ENCODE measurements at places on chromosomes 2 and 18. TPM values are rescaled to one million over a fixed set of nuclear protein-coding genes. Genes with fewer than 3 reads are reported as not detected.

GRCh38 chr18:50947899-50948298 lies 19.9 kb upstream of the ELAC1 start:
- DNase-seq: no peak

DNA sequence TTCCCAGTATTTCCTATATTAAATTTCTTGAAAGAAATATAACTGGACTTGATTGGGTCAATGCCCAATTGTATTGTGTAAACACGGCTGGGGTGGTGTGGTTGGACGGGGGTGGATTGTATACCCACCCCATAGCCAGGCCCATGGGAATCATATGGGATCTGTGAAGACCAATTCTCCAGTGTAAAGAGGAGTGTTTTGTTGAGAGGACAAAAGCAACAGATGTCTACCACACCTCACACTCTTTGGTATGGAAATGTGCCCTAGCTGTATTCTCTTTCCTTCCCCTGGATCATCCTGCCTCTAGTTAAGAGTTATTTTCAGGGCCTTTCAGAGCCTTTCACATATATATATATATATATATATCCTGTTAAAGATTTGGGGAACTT lies 57.5 kb upstream of the TGIF1 start:
- DNase-seq: no peak

DNA sequence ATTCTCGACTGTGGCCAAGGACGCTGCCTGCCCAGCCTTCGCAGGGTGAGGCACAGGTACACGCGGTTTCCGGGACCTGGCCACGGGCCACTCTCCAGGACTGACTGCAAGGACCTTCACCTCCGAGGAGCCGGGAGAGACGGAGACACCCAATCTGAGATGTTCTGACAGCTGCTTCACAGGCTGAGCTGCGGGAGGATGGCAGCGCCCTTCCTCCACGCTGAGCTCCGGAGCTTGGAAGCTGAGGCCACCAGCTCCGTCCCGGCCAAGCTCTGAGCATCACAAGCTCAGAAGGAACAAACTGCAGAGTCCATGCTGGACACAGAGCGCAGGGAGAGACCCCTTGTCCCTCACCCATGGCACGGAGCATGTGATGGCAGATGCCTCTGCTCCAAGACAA lies 71.1 kb upstream of the CTDP1 start:
- DNase-seq: no peak

DNA sequence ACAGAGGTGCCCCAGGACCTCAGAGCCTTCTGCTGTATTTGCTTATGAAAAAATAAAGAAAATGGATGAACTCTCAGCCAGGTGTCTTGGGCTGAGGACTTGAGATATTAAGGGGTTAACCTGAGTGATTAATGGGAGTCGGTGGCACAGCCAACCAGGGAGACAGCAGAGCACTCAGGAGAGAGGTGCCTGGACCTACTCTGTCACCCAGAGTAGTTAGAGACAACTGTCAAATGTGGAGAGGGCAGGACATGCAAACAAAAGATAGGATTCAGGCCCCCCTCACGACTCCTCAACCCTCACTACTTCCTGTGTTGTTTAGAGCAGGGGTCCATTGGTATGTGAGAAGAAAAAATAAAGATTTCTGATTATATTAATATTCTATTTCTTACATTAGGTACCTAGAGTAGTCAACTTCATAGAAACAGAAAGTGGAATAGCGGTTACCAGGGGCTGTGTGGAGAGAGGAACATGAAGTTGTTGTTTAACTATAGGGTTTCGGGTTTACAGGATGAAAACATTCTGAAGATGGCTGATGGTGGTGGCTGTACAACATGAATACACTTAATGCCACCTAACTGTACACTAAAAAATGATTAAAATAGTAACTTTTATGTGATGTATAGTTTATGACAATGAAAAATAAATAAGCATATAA lies 28.6 kb upstream of the CETN1 start:
- no peak for DNase-seq

DNA sequence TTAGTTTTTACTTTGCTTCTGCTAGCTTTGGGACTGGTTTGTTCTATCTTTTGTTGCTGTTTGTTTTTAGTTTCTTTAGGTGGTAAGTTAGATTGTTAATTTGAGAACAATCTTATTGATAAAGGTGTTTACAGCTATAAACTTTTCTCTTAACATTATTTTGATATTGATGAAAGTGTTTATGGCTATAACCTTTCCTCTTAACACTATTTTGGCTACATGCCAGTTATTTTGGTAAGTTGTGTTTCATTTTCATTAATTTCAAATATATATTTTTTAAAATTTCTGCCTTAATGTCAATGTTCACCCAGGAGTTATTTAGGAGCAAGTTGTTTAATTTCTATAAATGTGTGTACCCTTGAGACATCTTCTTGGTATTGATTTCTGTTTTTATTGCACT lies 229.6 kb upstream of the SYT4 start:
- DNase-seq: no peak

DNA sequence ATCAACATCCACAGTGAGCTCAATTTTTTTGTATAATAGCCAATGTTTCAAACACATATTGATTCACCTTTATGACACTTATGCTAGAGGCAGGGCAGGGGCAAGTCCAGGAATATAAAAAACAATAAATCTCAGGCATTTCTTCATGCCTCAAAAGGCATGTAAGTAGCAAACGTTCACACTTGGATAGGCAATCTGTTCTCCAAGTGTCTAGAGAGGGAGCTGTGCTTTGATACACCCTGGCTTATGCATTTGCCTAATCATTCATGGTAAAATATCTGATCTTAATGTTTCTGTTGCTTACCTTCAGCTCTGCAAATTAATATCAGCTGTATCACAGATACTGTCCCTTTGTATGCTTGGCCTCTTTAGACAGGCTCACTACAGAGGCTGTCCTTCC lies 464.5 kb upstream of the SETBP1 start:
- no peak for DNase-seq

GRCh38 chr2:100107906-100108647 lies 34.3 kb downstream of the AFF3 start:
- DNase-seq: no peak

- no peak for DNase-seq
These were observed 143.0 kb downstream of the NUP35 start for GRCh38 chr2:183267148-183267827.

- no peak for DNase-seq
These were observed 333.6 kb downstream of the METTL4 start for GRCh38 chr18:2237706-2238105.

- DNase-seq: no peak
These were observed 13.7 kb upstream of the LTBP1 start for GRCh38 chr2:32932825-32933755.

GRCh38 chr2:109168716-109169115 lies 39.7 kb downstream of the SH3RF3 start:
- DNase-seq: no peak

GRCh38 chr2:190762566-190762965 lies 113.7 kb downstream of the NAB1 start:
- no peak for DNase-seq

DNA sequence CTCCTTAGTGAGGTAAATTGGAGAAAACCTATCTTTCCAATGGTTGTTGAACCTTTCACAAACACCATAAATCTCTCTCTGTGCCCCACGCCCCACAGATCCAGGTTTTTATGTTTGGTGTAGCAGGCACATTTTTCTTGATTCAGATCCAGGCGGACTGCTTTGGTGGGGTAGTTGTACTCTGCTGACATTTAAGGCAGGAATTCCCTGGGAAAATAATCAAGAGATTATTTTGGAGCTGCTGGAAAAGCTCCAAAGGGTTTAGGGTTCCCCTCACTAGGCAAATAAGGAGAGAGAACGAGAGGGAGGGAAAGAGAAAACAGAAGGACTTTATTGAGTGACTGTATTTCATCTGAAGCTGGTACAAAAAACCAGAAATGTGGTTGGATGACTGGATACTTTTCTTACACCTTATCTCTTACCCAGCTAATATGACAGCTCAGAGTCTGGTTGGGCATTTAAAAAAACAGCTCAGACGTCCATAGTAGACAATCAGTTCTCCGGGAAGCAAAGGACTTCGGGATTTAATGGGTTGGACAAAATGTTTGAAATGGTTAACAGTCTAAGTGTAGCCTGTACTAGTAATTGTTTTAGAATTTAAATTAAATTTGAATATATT lies 3.6 kb upstream of the AQP4 start:
- no peak for DNase-seq

GRCh38 chr18:31446854-31447253 lies 687 bp upstream of the DSG3 start:
- no peak for DNase-seq

DNA sequence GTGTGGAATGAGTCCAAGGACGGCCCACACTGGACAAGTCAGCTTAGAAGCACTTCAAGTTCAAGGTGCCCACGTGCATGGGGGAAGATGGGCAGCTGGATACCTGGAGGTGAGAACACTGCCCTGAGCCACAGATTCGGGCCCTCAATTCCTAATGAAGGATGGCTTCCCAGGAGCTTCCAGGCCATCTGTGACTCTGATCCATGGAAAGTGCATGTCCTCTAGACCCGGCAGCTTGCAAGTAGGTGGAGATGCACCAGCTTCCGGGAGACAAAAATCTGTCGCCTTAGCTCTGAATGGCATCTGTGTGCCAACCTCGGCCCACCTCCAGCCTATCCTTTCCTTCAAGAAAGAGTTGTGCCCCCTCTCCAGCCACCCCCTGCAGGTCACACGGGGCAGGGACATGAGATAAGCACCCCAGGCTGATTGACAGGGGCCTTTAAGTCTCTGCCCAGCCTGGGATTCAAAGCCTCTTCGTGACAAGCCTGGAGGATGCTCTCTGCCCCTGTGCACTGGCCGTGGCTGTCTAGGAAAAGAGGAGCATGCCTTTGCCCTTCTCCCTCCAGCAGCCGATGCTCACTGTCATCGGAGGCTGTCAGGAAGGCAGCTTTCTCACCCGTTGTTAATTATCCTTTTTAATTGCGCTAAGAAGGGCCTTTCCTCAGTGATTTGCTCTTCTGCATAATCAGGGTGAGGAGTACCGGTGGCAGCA lies 65.5 kb downstream of the BIN1 start:
- no peak for DNase-seq

- no peak for DNase-seq
These were observed 14.2 kb downstream of the PIKFYVE start for GRCh38 chr2:208280234-208280633.

DNA sequence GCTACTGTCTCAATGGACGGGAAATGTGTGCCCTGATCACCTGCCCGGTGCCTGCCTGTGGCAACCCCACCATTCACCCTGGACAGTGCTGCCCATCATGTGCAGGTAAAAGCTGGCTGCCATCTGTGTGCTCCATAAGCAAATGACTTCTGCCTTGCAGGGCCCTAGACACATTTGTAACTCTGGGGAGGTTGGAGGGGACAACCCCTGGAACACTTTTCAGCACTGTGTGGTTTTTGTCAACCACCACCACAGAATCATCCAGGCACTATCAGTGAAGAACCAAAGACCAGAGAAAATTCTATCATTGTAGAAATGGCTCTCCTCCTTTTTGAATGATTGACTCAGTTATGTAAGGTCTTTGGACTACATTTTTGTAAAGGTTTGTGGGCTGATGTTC lies 84.3 kb downstream of the FEZ2 start:
- no peak for DNase-seq

DNA sequence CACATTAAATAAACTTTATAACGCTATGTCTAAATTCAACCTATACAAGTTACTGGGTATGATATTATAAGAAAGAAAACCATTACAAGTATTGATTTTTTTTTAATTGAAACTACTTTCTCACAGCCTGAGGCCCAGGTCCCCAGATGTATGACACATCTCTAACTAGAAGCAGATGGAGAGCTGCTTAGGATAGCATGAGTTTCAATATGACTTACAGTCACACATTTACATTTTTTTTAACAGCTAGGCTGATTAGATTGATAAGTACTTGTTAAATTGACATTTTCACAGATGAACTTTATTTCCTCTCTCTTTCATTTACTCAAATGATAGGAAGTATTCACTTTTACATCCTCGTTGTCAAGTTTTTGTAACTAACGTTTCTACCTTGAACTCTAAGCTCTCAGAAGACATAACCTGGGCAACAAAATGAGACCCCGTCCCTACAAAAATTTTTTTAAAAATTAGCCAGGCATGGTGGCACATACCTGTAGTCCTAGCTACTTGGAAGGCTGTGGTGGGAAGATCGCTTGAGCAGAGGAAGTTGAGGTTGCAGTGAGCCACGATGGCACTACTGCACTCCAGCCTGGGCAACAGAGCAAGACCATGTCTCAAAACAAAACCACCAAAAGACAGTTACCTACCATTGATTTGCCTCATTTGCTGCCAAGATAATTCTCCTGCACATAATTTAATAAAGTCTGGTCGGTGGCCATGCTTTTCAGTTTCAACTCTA lies 52.4 kb downstream of the STK39 start:
- no peak for DNase-seq

DNA sequence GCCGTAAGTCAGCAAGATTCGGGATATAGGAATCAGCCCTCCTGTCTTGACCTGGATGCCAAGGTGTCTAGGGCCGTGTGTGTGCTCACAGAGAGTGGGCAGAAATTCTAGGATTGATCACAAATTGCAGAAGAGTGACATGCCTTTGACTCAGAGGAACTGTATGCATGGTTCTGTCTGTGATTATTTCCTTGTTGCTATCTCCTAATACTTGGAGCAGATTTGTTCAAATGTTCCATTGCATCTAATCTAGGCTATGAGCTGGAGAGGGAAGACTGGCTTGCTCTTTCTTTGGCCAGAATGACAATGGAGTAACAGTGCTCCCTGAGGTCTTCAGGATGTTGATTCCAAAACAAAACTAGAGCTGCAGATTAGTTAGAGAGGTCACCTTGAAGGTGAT lies 115.0 kb downstream of the EN1 start:
- no peak for DNase-seq

DNA sequence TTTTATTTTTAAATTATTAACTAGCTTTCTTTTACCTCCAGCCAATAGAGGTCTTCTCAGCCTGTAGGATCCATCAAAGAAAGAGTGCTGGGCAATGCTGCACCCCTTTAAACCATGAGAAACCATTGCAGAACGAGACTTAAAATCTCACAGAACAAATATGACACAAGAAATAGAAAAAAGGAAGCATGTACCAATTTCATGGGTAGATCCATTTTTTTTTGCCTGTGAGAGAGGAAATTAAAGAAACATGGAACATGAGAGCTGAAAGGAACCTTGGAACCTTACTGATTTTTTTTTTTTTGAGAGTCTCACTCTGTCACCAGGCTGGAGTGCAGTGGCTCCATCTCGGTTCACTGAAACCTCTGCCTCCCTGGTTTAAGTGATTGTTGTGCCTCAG lies 14.0 kb downstream of the HRH4 start:
- no peak for DNase-seq

The NT5C1B gene
- total RNA-seq: not detected

The CWC22 gene
- total RNA-seq: 60.2 TPM

The GALR1 gene
- total RNA-seq: not detected

The ZNF396 gene
- 2.2 TPM for total RNA-seq

The RAD51AP2 gene
- 1.2 TPM for total RNA-seq

The RRM2 gene
- 66.0 TPM for total RNA-seq
